ENCODE measurements at places on chromosomes 1 and 21. TPM values are rescaled to one million over a fixed set of nuclear protein-coding genes. Genes with fewer than 3 reads are reported as not detected.
A peak's percentile ranks its signal among the peaks of the same experiment; 100 is the strongest.

CFAP57 gene
- 0.14 TPM for total RNA-seq

OPTC gene
- total RNA-seq: not detected

GNG12 gene
- 49.4 TPM for total RNA-seq

HSPB7 gene
- 11.4 TPM for total RNA-seq

SH2D1B gene
- not detected for total RNA-seq

IFNLR1 gene
- total RNA-seq: 9.2 TPM

CAPN9 gene
- total RNA-seq: 0.59 TPM

- no peak for DNase-seq
Measured at GRCh38 chr21:34128674-34129038, 55.3 kb downstream of the MRPS6 start.

DNA sequence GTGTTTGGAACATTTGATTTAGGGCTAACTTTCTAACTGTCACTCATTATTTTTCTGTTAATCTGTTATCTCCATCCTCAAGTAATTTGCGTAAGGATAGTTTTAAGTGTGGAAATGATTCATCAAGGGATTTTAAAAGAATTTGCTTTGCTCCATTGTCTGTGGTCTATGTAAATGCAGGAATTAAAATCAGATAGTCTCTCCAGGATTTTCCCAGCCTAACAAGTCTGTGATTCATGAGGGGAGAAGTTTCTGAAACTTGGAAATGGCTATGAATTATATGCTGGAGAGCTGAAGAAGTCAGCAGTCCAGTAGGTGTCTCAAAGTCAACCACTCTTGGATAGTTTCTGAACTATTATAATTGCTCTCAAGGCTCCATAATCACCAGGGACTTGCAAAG is 264.5 kb downstream of the MRPL39 start:
- no peak for DNase-seq

GRCh38 chr1:2787163-2787911 is 14.2 kb downstream of the TTC34 start:
- no peak for DNase-seq

- peak; percentile 40 for DNase-seq
Measured at GRCh38 chr1:162070094-162070748, 730 bp downstream of the NOS1AP start.

DNA sequence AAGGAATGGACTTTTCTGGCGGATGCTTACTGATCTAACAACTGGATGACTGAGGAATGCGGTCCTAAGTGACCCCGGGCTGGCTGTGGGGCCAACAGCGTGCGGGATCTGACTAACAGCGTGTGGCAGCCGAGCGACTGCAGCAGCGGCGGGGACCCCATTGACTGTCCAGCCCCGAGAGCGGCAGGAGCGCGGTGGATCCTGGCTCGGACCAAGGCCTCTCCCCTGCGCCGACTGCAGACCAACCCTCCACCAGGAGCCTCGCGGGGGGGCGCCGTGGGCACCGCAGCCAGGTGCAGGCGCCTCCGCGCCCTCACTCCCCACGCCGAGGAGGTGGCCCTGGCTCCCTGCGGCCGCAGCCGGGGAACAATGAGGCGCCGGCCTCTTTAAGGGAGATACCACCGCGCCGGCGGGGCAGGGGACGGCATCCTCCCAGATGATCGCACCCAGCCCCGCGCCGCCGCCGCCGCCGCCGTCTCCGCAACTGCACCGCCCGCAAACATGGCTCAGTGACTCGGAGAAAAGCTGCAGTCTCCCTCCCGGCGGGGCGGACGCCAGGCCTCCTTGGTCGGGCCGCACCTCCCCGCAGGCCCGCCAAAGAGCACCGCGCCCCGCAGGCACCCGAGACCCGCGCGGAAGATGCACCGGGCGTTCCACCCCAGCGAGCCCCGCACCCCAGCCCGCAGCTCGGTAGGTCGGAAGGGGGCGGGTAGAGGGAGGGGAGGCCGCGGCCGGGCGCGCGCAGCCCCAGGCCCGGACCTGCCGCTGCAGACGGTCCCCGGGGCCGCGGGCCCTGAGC is 694 bp upstream of the PDIK1L start:
- DNase-seq: peak; percentile 75

DNA sequence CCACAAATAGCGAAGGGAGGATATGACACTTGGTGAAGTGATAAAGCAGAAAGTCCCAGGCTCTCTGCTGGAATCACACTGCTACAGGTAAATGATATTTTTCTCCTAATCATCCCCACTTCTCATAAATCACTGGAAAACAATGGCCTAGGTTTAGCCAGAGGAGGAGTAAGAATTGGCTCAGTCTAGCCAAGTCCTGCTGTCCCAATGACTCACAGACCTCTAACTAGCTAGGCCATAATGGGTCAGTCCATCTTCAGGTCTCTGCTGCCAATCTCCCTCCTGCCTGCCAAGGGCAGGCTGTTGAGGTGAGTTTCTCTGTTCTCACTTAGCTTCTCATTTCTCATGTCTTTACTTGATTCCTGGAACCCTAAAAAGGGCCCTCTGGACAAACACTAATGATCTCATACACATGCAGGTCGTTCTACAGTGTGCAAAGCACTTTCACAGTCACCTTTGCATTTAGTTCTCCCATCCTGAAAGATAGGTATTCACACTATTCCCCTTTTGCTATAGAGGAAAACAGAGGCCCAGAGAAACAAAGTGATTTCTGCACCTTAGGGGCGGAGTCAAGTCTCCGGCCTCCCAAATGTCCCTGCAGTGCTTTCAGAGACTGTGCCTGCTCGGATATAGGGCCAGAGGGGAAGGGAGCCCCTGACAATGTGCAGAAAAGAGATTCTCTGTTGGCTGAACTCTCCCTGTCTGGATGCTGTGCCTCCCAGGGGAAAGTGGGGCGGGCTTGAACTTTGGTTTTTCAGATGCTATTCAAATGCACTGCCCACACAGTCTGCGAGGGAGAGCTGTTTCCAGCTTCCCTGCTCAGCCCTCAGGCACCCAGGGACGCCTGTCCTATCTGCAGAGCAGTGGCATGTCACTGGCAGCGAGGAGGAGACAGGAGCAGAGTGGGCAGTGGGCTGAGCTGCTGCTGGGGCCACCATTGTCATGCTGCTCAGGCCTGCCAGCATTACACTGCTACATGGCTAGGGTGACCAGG is 3.9 kb upstream of the CDK18 start:
- DNase-seq: no peak

DNA sequence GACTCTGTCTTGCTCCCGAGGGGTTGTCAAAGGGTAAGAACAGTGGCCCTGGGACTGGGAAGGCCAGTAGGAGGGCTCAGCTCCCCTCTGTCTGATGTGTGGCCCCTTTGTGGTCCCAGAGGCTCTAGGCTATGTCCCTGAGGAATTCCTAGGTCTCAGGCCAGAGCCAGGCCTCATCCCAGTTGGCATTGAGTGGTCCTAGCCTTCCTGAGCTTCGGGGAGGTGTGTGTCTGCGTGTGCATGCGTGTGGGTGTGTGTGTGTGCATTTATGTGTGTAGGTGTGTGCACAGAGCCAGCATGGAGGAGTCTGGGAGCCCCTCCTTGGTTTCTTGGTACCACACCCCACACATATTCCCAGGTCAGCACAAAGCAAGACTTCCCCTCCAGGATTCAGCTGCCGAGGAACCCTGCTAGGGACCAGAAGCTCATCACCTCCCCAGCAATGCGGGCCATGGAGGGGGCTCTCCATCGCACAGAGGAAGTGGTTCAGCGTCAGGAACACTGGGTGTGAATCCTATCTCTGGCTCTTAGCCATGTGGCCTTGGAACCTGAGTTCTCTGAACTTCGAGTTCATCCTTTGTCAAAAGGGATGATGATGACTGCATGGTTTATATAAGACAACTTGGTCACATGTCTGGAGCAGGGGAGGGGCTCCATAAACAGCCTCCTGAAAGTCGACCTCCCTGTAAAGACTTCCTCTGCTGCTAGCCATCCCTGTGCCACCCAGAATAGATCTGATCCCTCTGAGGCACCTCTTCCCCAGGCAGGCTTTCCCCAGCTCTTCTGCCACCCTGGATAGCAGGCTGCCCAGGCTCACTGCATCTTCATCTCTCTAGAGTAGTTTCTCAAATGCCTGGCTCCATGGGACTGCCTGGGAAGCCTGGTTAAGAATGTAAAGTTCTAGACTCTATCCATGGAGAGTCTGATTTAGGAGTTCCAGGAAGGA is 8.3 kb upstream of the EPS8L3 start:
- no peak for DNase-seq

DNA sequence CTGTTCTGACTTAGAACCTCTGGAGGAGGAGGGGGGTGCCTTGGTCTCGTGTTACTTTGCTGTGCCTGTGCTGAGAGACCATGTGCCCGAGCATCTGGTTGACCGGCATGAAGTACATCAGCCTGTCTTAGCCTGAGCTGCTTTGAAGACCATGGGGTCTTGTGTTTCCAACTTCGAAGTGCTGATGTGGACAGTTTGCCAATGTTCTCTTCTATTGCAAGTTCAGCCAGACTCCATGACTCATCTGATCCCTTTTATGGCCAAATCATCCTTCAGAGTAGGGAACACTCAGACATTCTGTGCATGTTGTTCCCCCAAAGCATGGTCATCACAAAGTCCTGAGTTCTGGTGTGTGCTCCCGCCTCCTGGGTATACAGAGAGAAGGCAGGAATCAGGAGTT is 6.0 kb upstream of the PLA2G2C start:
- DNase-seq: no peak

- no peak for DNase-seq
Measured at GRCh38 chr1:67840449-67840848, 7.2 kb upstream of the GNG12 start.

DNA sequence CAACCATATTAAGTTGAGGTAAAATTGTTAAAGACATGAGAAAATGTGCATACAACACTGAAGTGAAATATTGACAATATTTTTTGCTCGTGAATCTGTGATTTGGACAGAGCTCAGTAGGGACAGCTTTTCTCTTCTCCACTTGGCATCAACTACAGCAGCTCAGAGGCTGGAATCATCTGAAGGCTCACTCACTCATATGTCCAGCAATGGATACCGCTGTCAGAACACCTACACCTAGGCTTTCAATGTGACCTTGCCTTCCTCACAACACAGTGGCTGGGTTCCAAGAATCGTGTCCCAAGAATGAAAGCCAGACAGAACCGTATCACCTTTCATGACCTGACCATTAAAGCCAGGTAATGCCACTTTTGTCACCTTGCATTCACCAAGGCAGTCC is 115.2 kb downstream of the NRIP1 start:
- DNase-seq: no peak

DNA sequence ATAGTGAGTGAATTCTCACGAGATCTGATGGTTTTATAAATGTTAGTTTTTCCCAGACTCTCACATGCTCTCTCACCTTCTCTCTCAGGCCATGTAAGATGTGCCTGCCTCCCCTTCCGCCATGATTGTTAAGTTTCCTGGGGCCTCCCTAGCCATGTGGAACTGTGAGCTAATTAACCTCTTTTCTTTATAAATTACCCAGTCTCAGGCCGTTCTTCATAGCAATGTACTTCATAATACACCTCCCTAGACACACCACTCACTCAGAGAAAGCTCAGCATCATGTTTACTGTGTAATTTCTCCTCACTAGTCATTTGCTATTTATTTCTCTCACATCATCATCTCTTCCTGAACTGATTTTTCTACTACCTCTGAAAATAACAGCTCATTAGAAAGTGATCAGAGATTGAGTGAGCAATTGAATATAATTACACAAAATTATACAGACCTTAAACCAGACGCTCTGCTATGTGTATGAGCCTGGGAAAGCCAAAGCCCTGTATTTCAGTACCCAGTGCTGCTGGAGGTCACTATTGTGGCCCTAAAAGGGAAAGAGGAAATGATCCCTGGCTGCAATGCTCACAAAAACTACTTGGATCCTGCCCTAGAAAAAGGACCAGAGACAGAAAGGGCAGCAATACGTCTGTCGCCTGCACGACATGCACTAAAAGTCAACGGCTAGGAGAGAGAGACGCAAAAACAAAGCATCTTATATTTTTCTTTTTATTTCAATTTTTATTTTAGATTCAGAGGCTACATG is 284.5 kb downstream of the DSCAM start:
- no peak for DNase-seq

GRCh38 chr21:30831194-30831765 is 1.7 kb upstream of the KRTAP7-1 start:
- no peak for DNase-seq

DNA sequence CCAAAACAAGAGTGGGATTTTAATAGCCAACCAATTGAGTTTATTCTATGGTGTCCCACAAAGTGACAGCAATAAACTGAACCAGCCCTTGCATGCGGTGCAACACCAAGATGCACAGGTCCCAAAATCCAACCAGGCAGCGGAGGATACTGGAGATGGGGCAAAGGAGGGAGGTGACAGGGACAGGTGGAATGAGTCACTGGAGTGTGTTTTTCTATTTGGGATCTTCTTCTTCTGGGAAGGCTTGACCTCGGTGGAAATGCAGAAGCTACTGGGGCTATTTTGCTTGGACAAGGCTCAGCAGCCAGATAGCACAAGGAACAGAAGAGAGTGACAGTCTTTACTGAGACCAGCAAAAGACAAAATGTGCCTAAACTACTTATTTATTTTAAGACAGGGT is 97.5 kb downstream of the PLXNA2 start:
- DNase-seq: no peak

DNA sequence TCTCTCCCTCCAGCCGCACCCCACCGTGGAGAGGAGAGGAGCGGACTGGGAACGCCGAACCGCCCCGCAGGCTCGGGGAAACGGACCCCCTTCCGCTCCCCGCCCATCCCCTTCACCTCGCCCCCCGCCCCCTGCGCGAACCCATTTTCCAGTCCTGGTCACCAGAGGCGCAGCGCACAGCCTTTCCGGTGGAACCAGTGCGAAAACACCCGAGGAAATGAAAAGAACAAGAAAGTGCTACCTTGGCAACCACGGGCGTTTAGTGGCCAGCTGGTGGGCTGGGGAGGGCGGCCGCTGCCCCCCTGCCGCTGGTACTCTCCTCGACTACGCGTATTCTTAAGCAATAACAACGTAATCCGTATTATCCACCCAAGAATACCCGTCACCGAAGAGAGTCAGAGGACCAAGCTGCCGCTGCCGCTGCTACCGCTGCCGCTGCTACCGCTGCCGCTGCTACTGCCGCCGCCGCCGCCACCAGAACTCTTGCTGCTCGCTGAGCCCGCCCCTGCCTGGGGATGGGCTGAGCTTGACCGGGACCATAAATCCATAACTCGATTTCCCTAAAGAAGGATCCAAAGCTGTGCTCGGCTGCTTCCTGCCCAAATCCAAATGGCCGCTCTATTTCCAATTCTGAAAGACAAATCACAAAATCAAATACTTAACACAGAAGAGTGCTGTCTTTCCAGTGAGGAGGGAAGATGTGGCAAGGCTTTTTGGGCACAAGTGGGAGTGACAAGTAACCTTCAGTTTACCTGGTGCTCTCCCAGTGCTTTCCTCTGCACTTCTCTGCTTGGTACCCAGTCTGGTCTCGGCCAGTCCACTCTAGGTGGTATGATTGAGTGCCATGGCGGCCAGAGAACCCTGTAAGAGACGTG is 125.2 kb upstream of the DPYD start:
- no peak for DNase-seq

DNA sequence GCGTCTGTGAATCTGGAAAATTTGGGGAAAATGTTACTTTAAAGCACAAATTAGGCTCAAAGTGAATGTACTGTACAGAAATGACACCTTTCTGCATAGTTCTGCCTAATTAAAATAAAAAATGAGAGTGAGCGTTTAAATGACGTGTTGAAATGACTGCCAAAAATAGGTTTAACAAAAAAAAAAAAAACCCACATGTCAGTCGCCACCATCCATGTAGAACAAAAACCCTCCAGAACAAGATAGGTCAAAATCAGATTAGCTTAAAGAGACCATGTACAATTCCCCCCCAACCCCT is 745 bp downstream of the PARP1 start:
- DNase-seq: no peak

GRCh38 chr1:21414015-21414414 is 25.9 kb upstream of the NBPF3 start:
- no peak for DNase-seq

Data from prostate gland (tissue), 2 donors.